ENCODE measurements at places on chromosomes 7 and 10.

GRCh38 chr7:20539201-20539600, 76.3 kb upstream of the ABCB5 start:
- no peak for DNase-seq

DNA sequence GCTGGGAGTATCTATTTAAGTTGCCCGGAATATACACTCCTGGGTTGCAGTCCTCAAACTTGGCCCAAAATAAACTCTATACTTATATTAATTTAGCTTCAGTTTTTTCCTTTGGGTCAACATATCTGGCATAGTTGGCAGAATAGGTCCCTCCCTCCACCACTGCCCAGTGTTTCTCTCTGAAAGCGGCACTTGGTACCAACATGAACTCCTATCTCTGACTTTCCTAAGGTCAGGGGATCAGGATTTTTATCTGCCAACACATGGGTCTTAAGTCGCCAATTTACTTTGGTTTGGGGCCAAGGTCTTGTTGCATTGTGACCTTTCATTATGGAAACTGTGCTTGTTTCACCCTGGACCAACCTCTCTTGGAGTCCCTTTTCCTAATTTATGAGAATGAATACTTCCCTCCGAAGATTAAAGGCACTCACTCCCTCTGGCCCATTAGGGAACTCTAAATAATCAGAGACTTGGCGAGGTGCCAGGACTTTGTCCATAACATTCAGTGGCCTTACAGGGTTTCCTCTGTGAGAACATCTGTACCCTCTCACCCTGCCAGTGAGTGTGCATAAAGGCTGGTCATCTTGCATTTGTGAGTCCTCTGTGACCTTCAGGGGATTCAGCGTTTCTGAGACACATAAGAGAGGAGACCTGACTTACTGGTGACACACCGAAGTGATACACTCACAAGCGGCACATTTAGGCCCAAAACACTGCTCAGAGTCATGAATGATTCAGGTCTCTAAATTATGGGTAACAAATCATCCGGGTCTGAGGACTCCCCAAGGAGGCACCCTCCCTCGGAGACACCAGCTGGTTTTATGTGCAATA, 19.7 kb upstream of the FKBP9 start:
- peak; percentile 27 for DNase-seq

DNA sequence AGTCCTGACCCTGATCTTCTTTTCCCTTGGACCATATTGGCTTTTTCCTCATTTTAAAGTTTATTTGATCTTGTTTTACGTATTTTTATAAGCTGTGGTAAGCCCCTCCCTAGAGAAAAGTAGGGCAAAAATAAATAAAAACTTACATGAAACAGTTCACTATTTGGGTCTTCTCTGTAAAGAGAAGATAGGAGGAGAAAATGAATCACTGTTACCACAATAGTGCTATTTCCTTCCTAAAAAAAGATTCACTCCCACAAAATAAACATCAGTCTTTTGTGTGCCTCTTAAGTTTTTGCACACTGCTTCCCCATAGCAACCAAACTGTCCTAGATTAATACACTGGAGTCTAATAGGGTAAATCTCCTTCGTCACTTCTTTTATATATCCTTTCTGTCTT, 1.4 kb upstream of the SVIL start:
- no peak for DNase-seq

DNA sequence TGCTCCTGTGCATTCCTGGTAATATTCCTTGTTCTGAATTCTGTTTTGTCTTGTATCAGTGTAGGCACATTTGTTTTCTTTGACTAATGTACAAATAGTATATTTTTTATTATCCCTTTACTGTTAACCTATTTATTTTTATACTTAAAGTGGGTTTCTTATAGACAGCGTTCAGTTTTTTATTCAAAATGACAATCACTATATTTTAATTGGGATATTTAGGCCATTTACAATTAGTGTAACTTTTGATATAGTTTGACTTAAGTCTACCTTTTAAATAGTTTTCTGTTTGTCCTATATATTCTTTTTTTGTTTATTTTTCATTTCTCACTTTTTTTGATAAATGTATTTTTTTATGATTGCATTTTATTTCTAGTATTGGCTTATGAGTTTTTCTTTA, 219.8 kb downstream of the DNAJB9 start:
- no peak for DNase-seq

- DNase-seq, result no peak
Observed at GRCh38 chr7:80540836-80541235, 29.0 kb upstream of the GNAT3 start.

GRCh38 chr7:39910108-39910869, 39.8 kb upstream of the CDK13 start:
- DNase-seq, result no peak

- DNase-seq, result no peak
Observed at GRCh38 chr7:17668122-17668521, 272.2 kb downstream of the SNX13 start.

GRCh38 chr7:15461576-15461975, 100.2 kb downstream of the AGMO start:
- DNase-seq, result no peak

- no peak for DNase-seq
Observed at GRCh38 chr7:151137791-151138152, 29.7 kb downstream of the GBX1 start.

DNA sequence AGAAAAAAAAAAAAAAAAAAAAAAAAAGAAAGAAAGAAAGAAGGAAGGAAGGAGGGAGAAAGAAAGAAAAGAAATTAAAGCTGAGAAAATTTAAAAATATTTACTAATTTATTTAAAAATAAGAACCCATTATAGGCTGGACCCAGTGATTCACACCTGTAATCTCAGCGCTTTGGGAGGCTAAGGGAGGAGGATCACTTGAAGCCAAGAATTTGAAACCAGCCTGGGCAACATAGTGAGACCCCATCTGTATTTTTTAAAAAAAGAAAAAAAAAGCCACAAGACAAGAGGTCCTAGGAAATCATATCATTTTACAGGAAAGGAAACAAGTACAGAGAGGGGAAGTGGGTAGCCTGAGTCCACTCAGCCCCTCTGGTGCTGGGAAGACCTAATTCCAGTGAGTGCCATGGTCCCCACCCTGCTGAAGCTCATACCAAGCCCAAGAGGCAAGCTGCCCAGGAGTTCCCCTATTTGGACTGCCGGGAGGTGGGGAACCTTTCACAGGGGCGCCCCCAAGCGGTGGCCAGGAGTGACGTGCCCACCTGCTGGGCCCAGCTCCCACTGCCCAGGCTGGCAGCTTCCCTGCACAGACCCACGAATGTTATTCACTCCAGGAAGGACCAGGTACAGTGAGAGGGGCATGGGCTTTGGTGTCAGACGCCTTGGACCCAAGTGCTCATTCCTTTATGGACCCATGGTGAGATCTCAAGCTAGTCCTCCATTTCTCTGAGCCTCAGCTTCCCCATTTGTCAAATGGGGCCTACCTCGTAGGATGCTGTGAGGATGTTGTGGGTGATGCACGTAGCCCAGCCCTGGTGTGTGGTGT, 133.6 kb downstream of the ZMIZ1 start:
- DNase-seq, result no peak

DNA sequence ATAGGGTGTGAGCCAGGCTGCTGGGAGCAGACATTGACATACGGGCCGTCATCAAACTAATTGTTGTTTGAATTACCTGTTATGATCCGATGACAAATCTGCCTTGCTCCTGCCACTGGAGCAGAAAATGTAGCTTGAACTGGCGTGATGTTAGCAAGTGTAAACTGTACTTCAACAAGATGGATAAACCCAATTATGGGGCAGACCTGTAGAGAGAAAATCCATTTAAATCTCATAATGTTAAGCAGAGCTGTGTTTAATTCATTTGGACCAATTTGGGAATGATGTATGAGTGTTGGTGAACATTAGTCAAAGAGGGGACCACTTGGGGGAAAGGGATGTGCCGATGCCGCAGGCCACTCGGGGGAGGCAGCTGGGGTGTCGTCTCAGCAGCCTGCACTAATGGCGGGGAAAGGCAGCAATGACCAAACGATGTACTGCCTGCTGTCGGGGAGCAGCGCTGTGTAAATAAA, 27.4 kb downstream of the TCF7L2 start:
- DNase-seq, result no peak

DNA sequence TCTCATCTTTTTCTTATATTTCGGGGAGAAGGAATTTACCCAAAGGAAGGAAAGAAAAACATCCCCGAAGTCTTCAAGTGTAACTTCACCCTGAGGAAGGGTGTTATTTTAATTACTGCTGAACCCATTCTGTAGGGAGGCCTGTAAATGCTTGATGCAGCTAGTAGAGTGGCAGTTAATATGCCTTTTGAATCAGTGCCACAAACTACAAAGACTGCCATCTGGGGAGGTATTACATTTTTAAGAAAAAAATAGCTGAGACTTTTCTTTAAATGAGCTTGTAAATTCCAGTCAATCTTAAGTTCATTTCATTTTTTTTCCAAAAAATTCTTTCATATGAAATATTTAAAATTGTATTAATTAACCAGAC, 233.1 kb upstream of the FERD3L start:
- DNase-seq, result no peak

DNA sequence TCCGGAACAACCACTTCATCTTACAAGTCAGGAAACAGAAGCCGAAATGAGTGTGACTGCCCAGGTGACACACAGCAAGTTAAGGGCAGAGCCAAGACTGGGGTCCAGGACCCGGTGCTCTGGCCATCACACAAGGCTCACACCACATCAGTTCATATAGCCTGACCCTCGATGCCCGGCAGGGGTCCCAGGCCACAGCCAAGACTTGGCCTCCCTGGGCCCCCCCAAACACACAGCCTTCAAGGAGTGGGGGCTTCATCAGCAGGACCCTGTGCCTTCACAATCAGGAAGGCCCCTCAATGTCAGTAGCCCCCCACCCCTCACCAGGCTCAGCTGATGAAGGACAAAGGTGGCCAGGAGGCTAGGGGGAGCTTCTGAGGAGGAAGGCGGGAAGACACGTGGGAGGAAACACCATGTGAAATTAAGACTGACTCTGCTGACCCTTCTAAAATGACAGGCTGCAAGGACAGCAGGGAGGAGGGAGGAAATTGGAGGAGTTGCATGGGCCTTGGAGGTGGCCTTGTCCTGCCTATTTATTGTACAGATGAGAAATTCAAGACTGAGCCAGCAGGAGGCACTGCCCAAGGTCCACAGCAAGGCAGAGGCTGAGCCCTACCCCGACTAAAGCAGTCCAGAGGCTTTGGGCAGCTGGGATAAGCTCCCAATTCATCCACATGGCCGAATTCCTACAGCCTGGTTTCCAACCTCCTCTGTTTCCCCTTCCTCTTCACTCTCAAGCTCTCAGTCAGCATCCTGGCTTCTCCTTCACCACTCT, 216.1 kb upstream of the ZMIZ1 start:
- DNase-seq, result no peak

DNA sequence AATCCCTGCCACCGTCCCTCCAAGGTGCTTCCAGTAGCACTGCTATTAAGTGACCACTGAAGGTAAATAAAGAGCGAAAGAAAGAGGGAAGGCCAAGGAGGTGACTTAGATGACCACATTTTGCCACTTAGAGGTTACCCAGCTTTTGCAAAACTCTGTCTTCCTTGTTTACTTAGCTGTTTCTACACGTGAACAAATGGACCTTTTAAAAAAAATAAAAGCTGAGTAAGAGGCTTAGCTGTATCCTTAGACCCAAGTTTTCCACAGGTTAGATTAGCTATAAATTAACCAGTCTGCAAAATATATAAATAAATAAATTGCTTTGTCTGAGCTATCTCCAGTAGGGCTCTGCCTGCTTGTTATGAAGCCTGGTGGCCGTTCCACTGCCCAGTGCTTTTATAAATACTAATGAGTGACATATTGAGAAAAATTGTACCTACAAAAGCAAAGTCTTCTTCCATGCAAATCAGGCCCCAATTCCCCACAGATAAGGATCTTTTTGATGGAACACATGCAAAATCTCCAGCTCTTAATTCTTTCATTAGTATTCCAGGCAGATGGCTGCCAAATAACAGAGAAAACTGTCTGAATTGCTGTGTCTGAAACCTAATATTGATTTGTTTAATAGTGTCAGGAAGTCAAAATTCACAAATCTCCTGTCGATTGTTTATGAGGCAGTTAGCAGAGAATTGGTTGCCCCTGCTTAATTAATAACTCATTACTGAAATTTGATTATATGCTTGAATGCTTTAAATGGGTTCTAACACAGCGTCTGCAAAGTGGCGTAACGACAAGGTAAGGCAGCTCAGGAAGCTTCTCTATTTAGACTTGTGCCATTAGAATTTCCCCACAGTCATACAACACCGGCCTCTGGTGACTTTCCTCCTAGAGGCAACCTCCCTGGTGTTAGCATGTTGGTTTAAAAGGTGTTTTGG, 176.7 kb downstream of the EMX2 start:
- no peak for DNase-seq

- peak; percentile 19 for DNase-seq
Observed at GRCh38 chr10:50385624-50386023, 134.3 kb upstream of the ASAH2 start.

DNA sequence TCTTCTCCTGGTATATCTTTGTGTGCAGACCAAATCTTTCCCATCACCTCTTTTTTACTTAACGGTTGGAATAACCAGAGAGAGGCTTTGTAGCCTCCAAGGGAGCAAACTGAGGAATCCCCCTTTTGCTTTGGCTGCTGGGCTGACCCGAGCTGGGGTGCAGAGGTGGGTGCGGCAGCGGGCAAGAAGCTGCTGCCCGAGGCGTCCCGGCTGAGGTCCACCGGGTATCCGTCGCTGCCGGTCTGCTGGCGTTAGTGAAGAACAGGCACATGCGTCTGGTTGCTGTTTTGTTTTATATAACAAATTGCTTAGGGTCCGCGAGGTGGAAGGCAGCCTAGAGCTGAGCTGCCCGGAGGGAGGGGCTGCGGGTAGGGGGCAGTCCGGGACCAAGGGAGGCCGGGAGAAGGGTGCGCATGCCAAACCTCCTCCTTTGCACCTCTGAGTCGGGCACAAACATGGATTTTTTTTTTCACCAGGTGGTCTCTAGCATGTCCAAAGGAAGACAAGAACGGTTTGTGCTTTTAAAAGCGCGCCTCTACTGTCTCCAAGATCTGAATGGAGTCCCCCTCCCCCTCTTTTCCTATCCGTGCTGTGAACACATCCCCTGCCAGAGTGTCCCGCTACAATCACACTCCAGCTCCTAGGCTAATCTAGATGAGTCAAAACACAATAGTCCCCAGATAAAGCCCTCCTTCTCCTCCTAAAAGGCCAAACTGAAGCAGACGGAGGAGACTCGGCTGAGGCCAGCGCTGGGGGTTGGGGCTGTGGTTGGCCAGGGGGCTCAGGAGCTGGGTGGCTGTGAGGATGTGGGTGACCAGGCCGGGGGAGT, 6.8 kb upstream of the GATA3 start:
- no peak for DNase-seq

- DNase-seq, result no peak
Observed at GRCh38 chr7:145143685-145144084, 307.8 kb upstream of the TPK1 start.

DNA sequence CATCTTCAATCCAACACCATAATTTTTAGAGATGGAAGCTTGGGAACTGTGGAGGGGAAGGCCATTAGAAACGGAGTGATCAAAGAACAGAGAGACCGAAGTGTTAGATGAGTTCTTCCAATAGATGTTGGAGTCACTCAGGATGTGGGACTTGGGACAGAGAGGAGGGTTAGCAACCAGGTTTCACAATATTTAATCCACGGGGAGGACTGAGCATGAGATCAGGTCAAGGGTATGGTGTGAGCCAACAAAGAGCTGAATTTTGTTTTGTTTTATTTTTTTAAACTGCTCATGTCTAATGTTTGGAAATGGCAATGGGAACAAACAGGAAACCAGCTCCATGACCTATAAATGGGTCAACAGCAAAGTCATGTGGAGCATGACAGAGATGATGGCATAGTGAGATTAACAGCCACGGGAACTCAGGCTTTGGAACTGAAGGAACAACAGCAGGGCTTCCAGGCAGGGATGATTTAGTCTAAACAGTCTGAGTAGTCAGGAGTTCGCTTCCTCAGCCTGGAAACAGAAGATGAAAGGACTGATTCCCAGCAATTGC, 38.9 kb upstream of the AMPH start:
- DNase-seq, result no peak

All from G401 (cell line).